Activated CD4-positive, alpha-beta T cell treated with anti-CD3 and anti-CD28 coated beads for 36 hours (primary cell): ENCODE measurements at places on chromosomes 7 and 10. TPM values are rescaled to one million over a fixed set of nuclear protein-coding genes. Genes with fewer than 3 reads are reported as not detected.

- peaks cover 46% of the 10 kb centered on the region for H3K36me3 ChIP-seq
- H3K4me3 ChIP-seq = no peak overlapping the region
- DNase-seq = peak; percentile 62
- H3K27ac ChIP-seq = peak overlapping the region; percentile 78
- H3K27me3 ChIP-seq = no peaks in the 10 kb centered on the region
- peaks cover 74% of the 10 kb centered on the region for H3K4me1 ChIP-seq
Measured at GRCh38 chr10:29681676-29682448, 47.1 kb upstream of the SVIL start.

- H3K4me3 ChIP-seq = no peak overlapping the region
- H3K27ac ChIP-seq = no peak overlapping the region
- H3K36me3 ChIP-seq = peaks cover 9% of the 10 kb centered on the region
- DNase-seq = no peak
- no peaks in the 10 kb centered on the region for H3K27me3 ChIP-seq
Measured at GRCh38 chr7:75985518-75986146, 8.8 kb downstream of the TMEM120A start.

DNA sequence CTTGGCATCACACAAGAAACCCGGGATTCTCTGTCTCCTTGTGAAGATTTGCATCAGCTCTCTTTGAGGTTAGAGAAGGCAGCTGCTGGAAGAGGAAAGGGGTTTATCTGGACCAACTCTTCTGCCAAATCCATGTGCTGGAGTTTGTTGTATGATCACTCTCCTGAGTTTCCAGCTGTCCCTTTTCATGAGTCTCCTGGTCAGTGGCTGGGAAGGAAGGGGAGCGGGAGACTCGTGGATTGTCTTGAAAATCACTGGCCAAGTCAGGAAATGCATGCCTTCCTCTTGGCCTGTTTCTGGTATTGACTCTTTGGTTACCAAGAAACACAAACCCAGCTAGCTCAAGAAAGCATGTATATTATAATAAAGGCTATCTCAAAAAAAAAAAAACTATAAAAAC, 38.8 kb downstream of the TACR2 start:
- no peaks in the 10 kb centered on the region for H3K27me3 ChIP-seq
- H3K36me3 ChIP-seq = peaks cover 63% of the 10 kb centered on the region
- peaks cover 6% of the 10 kb centered on the region for H3K4me1 ChIP-seq
- DNase-seq = no peak

DNA sequence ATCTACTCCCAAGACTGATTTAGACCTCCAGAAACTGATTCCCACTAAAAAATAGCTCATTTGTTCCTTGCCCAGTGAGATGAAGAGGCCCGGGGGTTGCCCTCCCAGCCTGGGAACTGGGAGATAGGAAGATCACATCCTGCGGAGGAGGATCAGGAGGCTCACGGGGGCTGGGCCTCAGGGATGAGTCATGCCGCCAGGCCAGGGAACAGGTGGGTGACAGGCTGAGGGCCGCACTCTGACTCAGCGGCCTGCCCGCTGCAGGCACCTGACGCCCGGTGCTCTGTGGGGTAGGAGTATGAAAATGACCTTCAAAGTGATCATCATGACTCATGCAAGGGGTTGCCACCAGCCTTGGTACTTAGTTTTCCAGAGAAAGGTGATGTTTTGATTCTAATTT, 104.5 kb upstream of the ZPBP start:
- no peaks in the 10 kb centered on the region for H3K27me3 ChIP-seq
- H3K4me1 ChIP-seq = peaks cover 43% of the 10 kb centered on the region
- H3K27ac ChIP-seq = peak overlapping the region; percentile 76
- H3K4me3 ChIP-seq = peak overlapping the region; percentile 9

DNA sequence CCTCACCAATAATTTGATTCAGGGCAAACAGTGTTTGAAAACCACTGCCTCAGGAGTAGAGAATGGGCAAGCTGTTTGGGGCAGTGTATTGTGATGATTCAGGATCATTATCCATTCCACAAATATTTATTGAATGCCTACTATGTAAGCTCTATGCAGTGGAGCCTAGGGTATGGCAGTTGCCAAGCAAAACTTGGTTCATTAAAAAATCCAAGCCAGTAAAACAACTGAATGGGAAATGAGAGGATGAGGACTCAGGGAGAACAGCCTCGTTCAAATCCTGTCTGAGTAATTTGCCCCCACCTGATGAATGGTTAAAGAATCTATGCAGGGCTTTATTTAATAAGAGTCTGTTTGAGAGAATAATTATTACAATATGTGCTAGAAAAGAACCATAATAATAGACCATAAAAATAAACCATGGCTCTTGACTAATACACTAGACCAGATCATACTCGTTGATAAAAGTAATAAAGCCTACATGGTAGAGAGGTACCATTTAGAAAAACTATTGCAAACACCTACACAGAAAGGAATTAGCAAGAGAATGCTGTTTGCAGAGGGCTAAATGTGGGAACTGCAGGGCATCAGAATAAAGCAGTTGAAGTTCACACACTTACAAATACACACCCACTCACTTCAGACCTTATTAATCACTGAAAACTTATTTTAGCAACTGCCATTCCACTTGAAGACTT, 71.7 kb downstream of the CREB5 start:
- no peak overlapping the region for H3K4me3 ChIP-seq
- H3K27me3 ChIP-seq = peaks cover 25% of the 10 kb centered on the region
- no peaks in the 10 kb centered on the region for H3K4me1 ChIP-seq
- no peak for DNase-seq
- no peak overlapping the region for H3K27ac ChIP-seq

DNA sequence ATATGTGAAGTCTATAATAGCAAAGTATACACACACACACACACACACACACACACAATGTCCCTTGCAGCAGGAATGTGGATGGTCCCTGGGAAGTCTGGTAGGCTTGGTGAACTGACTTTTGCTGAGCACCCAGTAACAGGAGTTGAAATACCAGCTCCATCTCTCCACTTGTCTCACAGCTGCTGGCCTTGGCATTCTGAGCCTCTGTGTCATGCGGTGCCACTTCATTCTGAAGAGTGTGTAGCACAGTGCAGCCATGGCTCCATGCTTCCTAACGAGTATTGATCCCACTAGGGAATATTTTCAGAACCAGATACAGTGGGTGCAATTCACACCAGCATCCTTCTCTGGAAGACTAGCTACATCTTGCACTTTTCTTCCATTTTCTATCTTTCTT, 192.4 kb downstream of the ADARB2 start:
- DNase-seq = no peak
- H3K27me3 ChIP-seq = no peaks in the 10 kb centered on the region
- no peak overlapping the region for H3K27ac ChIP-seq
- H3K4me1 ChIP-seq = no peaks in the 10 kb centered on the region

DNA sequence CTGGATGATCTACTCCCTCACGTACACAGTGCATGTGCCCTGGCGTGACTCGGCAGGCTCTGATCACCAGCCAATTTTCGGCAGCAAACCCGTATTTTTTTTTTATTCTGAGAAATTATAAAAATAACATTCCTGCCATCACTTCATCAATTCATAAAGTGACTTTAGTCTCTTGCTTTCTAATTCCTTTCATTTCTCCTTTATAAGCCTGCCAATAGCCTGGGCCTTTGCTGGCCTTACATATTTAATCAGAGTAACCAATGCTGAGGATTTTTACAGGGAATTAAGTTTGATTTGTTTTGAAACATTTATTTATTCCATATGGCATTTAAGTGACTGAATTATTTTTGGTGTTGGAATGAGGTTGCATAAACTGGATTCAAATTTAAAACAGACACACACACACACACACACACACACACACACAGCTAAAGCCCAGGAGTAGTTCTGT, 140.8 kb downstream of the ETV1 start:
- no peaks in the 10 kb centered on the region for H3K27me3 ChIP-seq
- no peak for DNase-seq
- H3K36me3 ChIP-seq = no peaks in the 10 kb centered on the region
- H3K4me3 ChIP-seq = no peak overlapping the region
- H3K27ac ChIP-seq = no peak overlapping the region

DNA sequence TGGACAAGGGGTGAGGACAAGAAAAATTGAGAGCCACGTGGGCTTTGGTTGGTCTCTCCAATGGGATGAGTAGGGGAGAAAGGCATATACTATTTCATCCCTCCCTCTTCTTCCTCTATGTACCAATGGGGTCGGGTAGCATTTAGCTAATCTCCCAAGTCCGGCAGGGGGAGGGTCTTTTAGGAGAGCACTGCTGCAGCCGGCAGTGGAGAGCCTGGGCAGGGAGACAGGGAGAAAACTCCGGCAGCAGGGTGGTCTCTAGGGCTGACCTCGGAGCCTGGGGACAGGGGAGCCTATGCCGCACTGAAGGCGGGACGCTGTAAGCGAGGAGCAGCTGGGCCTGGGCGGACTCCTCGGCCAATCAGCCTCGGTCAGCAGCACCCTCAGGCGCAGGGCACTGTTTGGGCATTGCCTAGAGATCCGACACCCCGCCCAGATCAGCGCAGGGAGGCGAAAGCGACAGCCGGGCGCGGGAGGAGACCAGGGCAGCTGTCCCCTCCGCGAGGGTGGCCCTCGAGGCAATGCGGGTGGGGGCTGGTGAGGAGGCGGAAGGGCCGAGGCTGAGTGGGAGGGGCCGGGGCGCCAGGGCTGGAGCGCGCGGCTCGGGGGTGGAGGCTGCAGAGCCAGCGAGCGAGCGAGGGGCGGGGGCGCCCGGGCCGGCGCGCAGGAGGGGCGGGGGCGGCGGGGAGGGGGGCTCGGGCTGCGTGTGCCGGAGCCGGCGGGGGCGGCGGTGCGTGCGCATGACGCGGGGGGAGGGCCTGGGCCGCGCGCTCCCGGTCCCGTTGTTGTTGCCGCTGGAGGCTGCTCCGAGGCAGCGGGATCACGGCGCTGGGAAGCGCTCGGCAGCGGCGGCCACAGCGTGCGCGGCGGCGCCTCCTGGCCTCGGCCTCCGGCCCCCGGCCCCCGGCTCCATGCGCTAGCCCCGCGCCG, at the start of gene AGAP3:
TSS of gene AGAP3 (plus strand) at position 785 of the 930 bp plus-strand sequence. CDS start 267 bp downstream, outside the sequence.
- peak; percentile 73 for DNase-seq
- H3K4me3 ChIP-seq = peak within 1 kb of the TSS; percentile 81
- peak within 1 kb of the TSS; percentile 84 for H3K27ac ChIP-seq
- peaks cover 7% of the 10 kb centered on the region for H3K27me3 ChIP-seq

- H3K27me3 ChIP-seq = no peaks in the 10 kb centered on the region
- no peak overlapping the region for H3K4me3 ChIP-seq
- peaks cover 13% of the 10 kb centered on the region for H3K4me1 ChIP-seq
- no peaks in the 10 kb centered on the region for H3K36me3 ChIP-seq
- DNase-seq = no peak
- no peak overlapping the region for H3K27ac ChIP-seq
Measured at GRCh38 chr10:110348336-110348735, 43.6 kb upstream of the SMNDC1 start.

- peaks cover 34% of the 10 kb centered on the region for H3K27me3 ChIP-seq
- peak; percentile 77 for DNase-seq
- H3K4me1 ChIP-seq = peaks cover 6% of the 10 kb centered on the region
- H3K36me3 ChIP-seq = no peaks in the 10 kb centered on the region
Measured at GRCh38 chr7:65269150-65269856, 104.4 kb upstream of the ZNF92 start.

DNA sequence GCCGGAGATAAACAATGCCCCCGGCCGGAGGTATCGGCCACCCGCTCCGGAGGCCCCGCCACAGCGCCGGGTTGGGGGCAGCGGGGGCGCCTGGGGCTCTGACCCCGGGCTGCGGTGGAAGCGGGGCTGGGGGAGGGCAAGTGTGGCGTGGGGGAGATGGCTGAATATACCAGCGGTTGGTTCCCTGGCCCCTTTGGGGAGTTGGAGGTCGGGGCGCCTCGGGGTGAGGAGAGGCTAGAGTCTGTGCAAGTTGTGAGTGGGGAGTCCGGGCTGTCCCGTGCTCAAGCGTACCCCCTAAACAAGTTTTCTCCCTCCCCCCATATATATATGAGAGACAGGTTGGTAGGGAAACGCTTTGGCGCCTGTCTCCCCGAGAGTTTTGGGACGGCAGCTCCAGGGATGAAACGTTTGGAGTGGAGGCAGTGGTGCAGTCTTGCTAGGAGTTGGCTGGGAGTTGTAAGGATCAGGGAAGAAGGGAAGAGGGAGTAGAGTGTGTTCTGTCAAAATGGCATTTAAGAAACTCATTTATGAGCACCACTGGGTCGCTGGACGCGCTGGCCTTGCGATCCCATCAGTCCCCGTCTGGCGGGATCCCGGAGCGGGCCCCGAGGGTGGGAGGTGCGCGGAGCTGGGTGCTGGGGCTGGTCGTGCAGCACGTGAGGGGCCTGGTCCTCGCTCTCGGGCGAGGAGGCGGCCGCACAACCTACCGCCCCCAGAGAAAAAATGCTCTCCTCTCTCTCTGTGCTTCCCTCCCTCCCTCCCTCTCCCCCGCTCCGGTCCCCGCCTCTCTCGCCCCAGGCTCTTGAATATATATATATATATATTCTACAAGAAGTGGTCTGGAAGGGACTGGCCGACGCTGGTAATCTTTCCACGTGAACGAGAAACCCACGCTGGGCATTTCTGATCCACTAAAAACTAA, 1.1 kb downstream of the TET1 start:
- H3K27me3 ChIP-seq = peaks cover 42% of the 10 kb centered on the region
- H3K4me3 ChIP-seq = peak overlapping the region; percentile 58
- H3K4me1 ChIP-seq = peaks cover 22% of the 10 kb centered on the region
- H3K27ac ChIP-seq = no peak overlapping the region
- H3K36me3 ChIP-seq = no peaks in the 10 kb centered on the region

DNA sequence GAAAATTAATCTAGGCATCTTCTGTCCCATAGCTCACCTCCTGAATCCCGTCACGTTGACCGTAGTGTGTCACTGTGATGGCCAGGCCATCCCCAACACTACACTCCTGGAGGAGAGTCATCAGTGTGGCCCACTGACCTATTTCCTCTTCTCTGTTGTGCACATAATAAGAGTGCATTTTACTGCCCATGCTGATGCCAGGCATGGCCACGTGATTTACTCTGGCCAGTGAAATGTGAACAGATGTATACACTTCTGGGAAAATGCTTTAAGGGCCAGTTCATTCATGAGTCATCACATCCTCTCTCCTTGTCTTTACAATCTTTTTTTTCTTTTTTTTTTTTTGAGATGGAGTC, 101.9 kb upstream of the PIP4K2A start:
- H3K27ac ChIP-seq = no peak overlapping the region
- no peak for DNase-seq
- H3K4me1 ChIP-seq = peaks cover 13% of the 10 kb centered on the region
- no peak overlapping the region for H3K4me3 ChIP-seq
- no peaks in the 10 kb centered on the region for H3K36me3 ChIP-seq
- H3K27me3 ChIP-seq = no peaks in the 10 kb centered on the region

Gene HTRA1
- not detected for total RNA-seq

Gene FGL2
- total RNA-seq = 0.16 TPM

Gene MYL7
- total RNA-seq = not detected

Gene MCM10
- 86.0 TPM for total RNA-seq
